Muscle of leg (tissue), 16 donors: ENCODE measurements at places on chromosomes 2 and 18.

DNA sequence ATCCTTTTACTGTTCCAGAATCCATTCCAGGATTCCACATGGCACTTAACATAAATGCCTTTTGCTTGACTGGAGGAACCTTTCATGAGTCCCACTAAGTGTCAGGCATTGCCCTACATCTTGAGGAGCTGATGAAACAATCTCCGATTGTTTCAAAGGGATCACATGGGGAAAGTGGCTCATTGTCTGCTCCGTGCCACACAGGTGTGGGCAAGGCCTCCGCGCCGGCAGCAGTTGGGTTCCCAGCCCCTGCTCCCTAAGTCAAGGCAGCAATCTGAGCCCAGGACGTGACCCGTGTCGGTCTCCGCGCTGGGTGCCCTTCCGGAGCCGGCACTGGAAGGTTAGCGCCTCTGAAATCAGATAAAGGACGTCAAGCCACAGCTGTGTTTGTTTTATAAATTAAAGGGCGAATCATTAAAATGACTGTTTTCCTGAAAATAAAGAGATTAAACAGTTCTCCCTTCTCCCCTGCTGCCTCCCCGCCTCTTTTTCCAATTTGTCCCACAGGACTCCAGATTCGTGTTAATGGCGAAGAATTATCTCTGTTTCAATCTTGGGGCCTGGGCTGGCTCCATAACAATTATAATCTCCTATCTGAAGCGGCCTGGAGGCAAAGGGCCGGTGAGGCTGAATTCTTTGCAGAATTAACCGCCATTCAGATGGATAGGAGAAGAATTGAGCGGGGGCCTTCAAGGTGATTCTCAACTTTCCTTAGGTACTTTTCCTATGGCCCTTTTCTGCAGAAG is 84.3 kb upstream of the FZD7 start:
- no peak for DNase-seq

- DNase-seq, result no peak
Measured at GRCh38 chr2:64819774-64820688, 166.3 kb upstream of the SERTAD2 start.

- no peak for DNase-seq
Measured at GRCh38 chr2:232367016-232367415, 11.5 kb upstream of the ALPP start.

- peak; percentile 42 for DNase-seq
Measured at GRCh38 chr18:961644-962355, 57.1 kb downstream of the ADCYAP1 start.

- no peak for DNase-seq
Measured at GRCh38 chr2:43559391-43560230, 36.2 kb downstream of the THADA start.

GRCh38 chr2:152200565-152201465 is 25.3 kb upstream of the STAM2 start:
- peak; percentile 59 for DNase-seq

DNA sequence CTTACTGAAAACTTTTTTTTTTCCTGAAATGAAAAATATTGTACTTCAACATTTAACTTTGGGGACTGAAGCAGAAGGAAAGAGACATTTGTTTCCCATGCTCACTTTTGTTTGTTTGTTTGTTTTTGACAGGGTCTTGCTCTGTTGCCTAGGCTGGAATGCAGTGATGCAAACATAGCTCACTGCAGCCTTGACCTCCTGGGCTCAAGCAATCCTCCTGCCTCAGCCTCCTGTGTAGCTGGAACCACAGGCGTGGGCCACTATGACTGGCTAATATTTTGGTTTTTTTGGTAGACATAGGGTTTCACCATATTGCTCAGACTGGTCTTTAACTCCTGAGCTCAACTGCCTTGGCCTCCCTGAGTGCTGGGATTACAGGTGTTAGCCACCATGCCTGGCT is 70.9 kb upstream of the SPTBN1 start:
- DNase-seq, result no peak

GRCh38 chr18:45317948-45318640 is 297.2 kb upstream of the SLC14A2 start:
- DNase-seq, result peak; percentile 6
